Foreskin fibroblast (primary cell): ENCODE measurements at places on chromosomes 1 and 21.

GRCh38 chr1:196640976-196641375 is 10.9 kb upstream of the CFH start:
- no peak for DNase-seq

- no peak for DNase-seq
Measured at GRCh38 chr1:109296782-109297181, 10.0 kb downstream of the MYBPHL start.

DNA sequence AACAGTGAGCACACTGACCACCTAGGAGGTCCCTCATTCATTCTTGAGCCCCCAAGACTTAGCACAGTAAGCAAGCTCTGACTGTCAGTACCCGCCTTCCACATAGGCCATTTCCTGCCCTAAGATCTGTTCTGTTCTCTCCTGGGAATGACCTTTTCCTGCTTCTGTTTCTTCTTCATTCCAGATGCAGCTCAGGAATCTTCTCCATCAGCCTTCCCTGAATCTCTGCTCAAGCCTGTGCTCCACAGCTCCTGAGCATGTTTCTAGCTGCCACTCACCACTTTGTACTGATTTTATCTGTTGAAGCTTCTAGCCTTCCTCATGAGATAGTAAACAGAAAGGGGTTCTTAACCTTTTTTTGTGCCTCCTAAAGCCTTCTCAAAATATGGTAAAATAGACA is 56.6 kb downstream of the ZNF281 start:
- DNase-seq = peak; percentile 44

- DNase-seq = no peak
Measured at GRCh38 chr21:44901391-44902074, 19.2 kb downstream of the ITGB2 start.

DNA sequence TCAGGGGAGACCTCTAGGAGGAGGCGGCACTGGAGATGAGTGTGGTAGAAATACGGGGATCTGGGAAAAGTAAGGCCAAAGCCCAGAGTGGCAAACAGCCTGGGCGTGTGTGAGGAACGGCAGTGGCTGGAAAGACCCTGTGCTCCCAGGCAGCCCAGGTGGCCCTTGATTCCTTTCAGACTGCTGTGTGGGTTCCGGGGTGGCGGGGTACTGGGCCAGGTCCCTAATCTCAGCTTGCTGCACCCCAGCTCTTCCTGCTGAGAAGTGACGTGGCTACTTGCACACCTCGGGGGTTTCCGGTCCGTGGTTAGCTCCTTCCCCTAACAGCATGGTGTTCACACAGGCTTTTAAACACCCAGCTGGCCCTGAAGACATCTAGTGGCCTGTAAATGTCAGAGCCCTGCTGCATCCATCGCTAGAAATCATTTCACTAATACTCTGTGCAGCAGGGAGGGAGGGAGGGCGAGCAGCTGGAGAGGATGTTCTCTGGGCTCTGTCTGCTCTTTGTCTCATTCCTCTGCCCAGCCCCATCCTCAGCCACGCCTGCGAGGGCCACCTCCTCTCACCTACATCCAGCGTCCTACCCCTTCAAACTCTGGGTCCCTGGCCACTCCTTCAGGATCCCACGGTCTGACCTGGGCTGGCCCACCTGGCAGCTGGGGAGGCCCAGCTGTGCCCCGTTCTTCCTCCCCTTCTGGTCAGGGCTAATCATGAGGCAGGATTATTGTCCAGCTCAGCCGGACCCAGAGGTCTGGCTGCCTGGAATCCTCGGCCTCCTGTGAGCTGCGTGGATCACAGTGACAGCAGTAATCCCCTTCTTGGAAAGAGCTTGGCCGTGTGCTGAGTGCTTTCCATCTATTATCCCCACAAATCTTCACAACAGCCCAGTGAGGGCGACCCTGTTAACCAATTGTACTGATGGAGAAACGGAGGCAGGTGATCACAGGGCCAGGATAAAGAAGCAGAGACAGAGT is 7.2 kb downstream of the ZDHHC18 start:
- no peak for DNase-seq

DNA sequence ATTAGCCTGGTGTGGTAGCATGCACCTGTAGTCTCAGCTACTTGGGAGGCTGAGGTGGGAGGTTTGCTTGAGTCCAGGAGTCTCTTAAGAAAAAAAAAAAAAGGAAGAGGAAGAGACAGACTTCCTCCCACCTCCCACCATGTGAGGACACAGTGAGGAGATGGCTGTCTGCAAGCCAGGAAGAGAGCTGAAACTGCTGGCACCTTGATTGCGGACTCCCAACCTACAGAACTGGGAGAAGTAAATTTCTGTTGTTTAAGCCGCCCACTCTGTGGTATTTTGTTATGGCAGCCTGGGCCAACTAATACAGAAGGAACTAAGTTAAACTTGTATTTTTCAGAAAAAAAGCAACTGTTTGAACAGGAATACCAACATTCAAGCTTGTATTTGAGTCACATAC is 21.7 kb downstream of the DOP1B start:
- DNase-seq = no peak

DNA sequence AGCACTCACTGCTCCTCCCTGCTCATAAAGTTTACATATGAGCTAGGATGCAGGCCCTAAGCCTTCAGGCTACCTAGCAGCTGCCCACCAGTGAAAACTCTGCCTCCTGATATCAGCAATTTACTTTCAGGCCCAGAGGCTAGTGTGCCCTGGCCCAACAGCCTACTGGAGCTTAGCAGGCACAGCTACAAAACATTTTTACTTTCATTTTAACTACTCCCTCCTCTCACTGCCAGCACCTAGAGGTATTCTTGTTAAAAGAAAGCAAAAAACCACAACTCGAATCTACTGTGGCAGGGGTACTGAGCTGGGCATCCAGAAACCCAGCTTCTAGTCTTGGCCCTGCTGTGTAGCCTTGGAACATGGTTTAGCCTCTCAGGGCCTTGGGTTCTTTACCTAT is 5.8 kb upstream of the LORICRIN start:
- DNase-seq = no peak

GRCh38 chr1:42913426-42914091 is 45.1 kb downstream of the SLC2A1 start:
- peak; percentile 58 for DNase-seq

GRCh38 chr1:52096216-52096615 is 40.1 kb downstream of the BTF3L4 start:
- no peak for DNase-seq

DNA sequence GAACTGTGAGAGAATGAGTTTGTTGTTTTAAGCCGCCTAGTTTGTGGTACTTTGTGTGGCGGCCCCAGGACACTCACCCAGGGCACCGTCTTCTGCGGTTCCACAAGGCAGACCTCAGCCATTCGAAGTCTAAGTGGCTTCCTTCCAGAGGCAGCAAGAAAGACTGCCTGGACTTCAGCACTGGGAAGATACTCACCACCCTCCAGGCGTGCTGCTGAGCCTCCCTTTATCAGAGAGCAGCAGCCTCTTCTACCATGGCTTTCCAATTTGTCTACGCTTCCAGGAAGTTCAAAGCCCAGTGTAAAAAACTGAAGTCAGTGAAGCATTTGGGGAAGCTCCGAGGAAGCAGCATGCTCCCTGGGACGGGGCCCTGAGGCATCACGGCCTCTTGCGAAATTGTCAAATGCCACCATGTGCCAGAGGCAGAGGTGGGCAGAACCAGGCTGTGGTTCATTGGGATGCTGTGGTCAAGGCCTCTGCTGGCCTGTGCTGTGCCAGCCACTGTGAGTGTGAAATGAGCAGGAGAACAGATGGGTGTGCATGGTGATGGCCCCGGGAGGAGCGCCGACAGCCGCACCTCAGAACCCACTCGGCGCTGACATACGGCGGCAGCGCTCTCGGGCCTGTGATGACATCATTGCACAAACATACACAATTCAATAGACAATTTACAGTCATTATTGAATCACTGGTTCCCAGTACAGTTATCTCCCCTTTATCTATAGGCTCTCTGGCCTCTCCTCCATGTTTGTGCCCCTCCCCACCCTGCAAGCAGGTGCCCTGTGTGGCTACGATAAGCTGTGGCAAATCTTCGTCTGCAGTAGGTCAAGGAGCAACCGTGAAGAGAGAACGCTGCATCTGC is 110.4 kb downstream of the PDE9A start:
- no peak for DNase-seq

- no peak for DNase-seq
Measured at GRCh38 chr1:227482023-227482299, 81.4 kb upstream of the ZNF678 start.

DNA sequence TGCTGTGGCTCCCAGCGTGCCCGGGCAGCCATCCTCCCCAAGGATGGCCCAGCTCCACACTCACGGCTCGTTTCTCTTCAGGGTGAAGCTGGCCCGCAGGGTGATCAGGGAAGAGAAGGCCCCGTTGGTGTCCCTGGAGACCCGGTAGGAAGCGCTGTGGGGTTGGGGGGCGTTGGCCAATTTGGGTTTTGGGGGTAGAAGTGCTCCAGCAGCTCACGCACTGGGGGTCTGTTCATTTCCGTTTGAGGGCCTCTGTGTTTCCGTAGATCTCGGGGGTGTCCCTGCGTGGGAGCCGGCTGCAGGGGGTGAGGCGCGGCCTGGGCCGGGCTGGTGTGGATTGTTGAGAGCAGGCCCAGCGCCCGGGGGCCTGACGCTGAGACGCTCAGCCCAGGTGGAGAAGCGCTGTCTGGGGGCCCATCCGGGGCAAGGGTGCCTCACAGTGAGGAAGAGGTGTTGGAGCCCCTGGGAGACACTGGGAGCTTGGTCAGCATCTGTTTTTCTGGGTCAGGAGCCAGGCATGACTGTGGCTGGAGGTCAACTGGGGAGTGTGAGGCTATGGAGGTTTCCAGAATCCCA is 12.6 kb downstream of the COL6A1 start:
- DNase-seq = no peak
